GM12864 (cell line): ENCODE measurements at places on chromosomes 7 and 10.

GRCh38 chr7:118858651-118859149 lies 634.2 kb downstream of the ANKRD7 start:
- no peak for DNase-seq

DNA sequence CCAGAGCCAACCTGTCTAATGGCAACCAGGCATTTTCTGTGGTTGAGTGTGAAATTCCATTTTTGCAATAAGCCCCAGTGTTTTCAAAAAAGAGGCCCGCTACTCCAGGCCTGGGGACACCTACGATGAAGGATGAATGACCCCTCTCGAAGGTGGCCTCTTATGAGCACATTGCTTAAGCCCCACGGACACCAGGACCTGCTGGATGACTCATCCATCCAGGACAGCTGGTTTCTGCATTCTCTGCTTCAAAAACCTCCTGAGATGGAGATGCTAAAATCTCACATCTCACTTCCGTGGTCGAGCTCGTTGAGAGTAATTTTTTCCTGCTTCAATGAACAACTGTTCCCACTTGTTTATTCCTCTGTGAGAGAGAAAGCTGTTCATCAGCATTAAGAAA lies 150.2 kb upstream of the FZD8 start:
- no peak for DNase-seq

- DNase-seq = no peak
Measured at GRCh38 chr7:71766016-71766415, 634.1 kb downstream of the GALNT17 start.

GRCh38 chr7:33642312-33642711 lies 263.0 kb upstream of the BMPER start:
- DNase-seq = no peak

DNA sequence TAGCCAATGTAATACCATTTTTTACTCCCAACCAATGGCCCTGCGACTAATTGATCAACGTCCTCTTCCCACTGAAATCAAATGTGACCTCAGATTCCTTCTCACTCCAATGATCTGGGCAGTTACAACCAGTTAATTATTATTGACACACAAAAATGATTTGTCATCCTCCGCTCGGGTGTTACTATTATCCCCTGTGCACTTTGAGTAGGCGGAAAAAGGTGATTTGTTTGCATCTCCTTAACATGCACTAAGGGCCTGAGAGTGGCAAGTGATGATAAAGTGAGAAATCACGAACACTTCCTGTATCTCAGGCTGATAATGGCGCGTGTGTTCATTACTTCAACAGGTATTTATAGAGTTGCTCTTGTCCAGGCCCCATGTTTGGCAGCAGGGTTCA lies 40.9 kb upstream of the PNLIP start:
- no peak for DNase-seq

- DNase-seq = no peak
Measured at GRCh38 chr7:47568547-47568946, 13.4 kb downstream of the TNS3 start.

DNA sequence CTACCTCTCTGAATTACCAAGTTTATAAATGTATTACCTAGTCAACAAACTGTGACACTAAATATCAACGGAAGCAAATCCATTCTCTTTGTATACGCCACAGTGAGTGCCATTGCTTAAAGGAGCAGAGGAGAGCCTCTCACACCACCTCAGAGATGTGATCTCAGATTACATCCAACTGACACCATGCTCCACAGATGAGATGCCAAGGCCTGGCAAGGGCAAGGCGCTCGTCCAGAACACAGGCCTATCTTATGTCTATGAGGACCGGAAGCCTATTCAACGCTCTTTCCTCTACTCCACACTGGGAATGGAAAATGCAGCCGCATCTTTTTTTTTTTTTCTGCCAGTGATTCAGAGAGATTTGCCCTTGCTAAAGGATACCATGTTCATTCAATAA lies 11.4 kb downstream of the PDIA4 start:
- no peak for DNase-seq

GRCh38 chr10:114408112-114408967 lies 4.0 kb upstream of the AFAP1L2 start:
- DNase-seq = no peak

- DNase-seq = no peak
Measured at GRCh38 chr7:131244259-131244852, 83.3 kb upstream of the MKLN1 start.

GRCh38 chr7:89605362-89605761 lies 548.9 kb upstream of the STEAP1 start:
- no peak for DNase-seq

GRCh38 chr7:103576641-103577040 lies 130.6 kb upstream of the SLC26A5 start:
- no peak for DNase-seq

- no peak for DNase-seq
Measured at GRCh38 chr7:30989008-30989823, 25.5 kb downstream of the GHRHR start.

DNA sequence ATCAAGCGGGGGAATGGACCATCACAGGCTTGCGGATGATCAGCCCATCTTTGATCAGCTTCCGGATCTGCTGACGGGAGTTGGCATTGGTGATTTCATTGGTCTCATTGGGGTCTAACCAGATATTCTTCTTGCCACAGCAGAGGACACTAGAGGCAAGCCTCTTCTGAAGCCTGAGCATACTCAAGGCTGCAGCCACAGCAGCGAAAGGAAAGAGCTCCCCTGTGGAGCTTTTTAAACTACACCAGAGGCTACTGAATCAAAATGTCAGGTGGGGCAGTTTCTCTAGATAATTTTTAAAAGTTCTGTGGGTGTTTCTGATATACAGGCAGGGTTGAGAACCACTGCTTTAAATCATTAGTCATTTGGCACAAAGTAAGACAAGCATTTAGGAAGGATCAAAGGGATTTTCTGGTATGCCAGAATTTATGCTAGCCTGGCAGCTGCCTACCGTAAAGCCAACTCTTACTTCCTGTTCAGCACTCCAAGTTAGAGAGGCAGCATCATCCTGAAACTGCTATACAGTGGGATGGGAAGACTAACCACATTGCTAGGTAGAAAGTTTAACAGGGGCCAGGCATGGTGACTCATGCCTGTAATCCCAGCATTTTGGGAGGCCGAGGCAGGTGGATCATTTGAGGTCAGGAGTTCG lies 7.0 kb downstream of the NAPEPLD start:
- no peak for DNase-seq

DNA sequence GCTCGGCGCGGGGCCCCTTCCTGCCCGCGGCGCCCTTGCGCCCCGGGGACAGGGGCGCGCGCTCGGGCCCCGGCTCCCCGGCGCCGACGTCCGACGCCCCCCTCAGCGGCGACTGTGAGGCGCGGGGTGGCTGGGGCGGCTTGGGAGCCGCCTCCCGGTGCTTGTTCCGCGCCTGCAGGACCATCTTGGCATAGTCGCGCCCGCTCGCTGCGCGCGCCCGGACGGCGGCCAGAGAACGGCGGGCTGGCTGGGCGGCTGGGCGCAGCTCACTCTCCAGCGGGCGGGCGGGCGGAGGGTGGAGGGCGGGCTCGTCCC lies at the start of gene DPY19L1:
TSS of gene DPY19L1 (minus strand) at position 275 of the 315 bp plus-strand sequence. CDS start at position 184, 91 bp downstream.
- no peak for DNase-seq

DNA sequence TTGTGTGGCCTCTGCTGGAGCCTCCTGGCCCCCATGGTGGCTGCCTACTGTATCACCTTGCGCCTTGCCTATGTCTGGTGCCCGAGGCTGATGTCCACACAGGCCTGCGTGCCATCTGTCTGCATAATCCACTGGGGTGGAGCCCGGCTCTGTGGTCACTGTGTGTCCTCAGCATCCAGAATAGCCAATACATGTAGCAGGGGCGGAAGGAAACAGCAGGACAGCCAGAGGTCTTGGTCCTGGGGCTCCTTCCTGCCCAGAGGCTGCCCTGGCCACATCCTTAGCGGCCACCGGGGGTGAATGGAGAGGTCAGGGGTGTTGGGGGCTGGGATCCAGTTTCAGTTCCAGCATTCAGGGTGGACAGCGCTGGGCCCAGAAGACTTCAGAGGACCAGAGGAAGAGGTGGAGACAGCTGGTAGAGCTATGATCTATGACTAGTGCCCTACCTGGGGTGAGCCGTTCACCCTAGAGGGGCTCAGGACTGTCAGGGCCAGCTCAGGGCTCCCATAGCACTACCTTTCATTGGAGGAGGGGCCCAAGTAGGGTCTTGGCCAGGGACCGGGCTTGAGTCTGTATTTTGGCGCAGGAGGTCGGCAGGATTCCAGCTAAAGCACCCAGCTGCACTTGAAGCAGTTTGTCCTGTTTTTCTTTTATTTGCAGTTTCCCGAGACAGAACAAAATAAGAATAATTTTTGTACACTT lies 15.9 kb downstream of the YKT6 start:
- no peak for DNase-seq

DNA sequence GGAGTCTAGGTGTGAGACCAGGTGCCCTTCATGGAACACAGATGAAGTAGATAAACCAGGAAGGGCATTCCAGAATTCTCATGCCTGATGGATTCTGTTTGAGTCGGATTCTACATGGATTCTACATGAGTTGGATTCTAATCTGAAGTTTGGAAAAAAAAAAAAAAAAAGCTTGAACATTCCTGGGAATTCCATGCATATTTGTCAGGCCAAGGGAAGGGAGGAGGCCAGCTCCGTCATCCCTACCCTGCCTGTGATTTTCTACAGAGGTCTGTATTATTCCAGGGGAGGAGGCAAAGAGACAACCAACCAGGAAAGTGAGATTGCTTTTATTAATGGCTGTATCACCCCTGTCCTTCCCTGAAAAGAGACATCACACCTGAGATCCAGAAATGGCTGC lies 27.8 kb upstream of the EBLN1 start:
- DNase-seq = no peak

GRCh38 chr7:87318741-87319140 lies 26.7 kb upstream of the CROT start:
- DNase-seq = no peak

GRCh38 chr7:151025924-151026671 lies 1.8 kb upstream of the ATG9B start:
- no peak for DNase-seq

GRCh38 chr7:149125189-149125862 lies 798 bp downstream of the ZNF425 start:
- no peak for DNase-seq

DNA sequence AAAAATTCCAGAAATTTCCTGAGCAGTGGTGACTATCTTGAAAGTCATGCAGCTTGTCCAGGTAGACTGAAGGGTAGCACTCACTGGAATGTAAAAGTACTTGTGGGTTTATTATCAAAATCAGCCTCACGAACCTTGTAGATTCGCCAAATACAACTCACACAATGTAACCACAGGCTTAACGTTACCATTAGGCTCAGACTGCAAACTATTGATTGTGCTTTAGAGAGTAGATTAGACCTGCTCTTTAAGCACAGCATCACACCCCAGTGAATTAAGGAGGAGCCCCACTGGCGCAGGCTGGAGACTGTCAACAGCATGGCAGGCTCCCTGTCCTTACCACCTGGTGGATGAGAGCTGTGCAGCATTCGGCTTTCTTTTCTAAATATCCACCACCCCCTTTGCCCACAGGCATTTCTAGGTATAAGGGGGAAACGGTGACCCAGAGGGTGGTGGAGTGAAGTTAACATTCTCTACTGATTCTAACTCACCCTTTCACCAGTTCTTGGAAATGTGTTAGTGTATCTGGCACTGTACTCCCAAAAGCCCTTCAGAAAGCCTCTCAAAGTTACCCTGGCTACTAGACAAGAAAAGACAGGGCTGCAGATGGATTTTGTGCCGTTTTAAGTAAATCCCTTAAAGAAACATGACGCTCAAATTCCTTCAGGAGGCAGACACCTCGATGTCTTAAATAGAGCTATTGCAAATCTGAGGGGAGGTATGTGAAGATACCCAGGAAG lies 56.6 kb downstream of the GSDME start:
- DNase-seq = no peak

GRCh38 chr10:91779011-91779605 lies 19.1 kb upstream of the TNKS2 start:
- DNase-seq = no peak

DNA sequence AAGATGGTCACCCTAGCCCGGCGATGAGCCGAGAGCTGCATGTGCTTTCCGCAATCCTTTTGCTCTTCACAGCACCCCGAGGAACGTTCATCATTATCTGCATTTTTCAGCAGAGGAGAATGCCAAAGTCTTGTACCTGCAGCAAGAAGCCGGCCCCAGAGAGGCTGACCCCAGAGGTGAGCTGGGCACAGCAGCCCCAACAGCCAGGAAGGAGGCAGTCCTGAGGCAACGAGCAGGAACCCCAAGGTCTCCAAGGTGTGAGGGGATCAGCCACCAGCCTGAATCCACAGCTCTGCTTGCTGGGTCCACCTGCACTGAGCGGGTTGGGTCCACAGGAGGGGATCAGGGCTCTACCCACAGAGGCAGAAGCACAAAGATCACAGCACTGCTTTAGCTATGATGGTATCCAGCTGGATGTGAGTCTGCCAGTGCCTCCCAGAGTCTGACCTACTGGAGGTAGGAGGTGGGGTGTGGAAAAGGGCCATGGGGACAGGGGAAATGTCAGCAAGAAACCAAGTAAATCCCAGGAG lies 16.8 kb upstream of the GDF10 start:
- DNase-seq = no peak

GRCh38 chr10:26318672-26319071 lies 102.1 kb downstream of the GAD2 start:
- no peak for DNase-seq

GRCh38 chr10:6398399-6398798 lies 181.7 kb downstream of the PRKCQ start:
- DNase-seq = no peak

DNA sequence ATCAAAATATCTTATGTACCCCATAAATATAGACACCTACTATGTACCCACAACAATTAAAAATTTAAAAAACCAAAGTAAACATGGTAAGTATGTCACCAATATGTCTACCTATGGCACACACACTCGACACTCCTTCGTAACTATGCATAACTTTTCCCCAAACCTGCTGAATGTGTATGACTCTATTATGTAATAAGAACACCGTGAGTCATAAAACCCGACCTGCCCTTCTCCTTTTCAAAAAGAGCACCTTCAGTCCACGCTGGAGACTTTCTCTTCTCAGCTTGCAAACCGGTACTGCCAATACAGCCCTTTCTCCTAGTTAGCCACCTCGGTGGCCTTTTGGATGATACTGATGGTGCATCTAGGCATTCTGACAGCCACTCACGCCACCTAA lies 186.3 kb downstream of the PRPF18 start:
- no peak for DNase-seq

- no peak for DNase-seq
Measured at GRCh38 chr7:131941291-131941690, 384.9 kb upstream of the PODXL start.

DNA sequence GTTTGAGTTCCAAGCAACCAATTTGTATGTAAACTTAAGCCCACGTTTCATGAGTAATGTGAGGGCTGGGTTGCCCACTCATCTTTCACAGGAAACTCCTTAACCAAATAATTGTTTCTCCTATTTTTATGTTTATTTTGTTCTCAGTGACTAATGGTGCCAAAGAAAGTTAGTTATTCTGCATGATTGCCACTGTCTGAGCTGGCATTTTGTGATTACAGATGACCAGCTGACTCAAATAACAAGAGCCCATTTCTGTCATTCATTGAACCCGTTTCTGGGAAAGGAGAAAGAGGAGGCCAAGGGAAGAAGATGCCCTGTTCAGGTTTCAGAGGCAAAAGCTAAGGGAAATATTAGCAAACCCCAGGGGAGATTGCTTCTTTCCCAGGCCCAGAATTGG lies 186.9 kb upstream of the MYO3A start:
- DNase-seq = no peak

- DNase-seq = no peak
Measured at GRCh38 chr7:79377097-79377496, 76.4 kb downstream of the MAGI2 start.
